ENCODE measurements at places on chromosomes 6 and 20.

DNA sequence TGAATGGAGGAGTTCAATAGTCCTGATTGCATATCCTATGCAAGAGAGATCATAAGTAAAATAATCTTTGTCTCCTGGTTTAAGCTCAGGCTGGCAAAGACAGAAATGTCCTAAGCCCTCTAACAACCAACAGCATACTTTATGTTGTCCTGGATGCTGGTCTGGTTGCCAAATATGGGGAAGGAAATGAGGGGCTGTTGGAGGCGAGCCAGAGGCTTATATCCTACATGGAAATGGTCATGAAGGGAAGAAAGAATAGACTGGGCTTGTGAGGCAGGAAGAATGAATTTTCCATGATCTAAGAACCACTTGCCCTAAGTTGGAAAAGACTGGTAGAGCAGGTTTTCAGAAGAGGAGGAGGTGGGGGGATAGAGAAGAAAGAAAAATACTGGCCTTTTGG is 237.1 kb downstream of the SMOC2 start:
- no peak for DNase-seq

DNA sequence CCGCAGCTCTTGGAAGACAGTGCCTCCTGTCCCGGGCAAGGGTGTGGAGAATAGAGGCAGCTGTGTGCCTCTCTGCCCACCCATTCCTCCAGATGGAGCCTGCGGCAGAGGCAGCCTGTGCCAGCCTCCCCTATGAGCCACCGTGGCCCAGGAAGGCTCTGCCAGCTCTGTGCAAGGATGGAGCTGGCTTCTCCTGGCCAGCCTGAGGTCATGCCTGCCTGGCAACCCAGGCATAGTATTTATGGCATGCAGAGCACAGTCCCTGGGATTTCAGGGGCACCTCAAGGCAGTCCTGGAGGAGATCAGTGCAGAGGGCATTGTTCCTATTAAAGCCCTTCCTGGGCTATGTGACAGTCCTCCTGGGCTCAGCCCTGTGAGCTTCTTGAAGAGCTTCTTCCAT is 1.5 kb downstream of the EPB41L1 start:
- DNase-seq = no peak

DNA sequence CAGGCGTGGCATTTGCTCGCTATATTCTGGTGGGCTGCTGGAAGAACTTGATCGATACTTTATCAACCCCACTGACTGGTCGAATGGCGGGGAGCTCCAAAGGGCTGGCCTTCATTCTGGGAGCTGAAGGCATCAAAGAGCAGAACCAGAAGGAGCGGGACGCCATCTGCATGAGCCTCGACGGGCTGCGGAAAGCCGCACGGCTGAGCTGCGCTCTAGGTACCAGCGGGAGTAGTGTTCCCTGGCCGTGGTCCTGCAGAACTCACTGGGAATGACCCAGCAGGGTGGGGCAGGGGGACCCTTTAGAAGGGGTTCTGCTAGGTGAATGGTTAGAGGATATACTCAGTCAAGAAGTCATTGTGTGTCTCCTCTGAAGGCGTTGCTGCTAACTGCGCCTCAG is 68.4 kb upstream of the PBOV1 start:
- no peak for DNase-seq

GRCh38 chr6:15870333-15871043 is 207.7 kb upstream of the DTNBP1 start:
- DNase-seq = no peak

GRCh38 chr6:80282913-80283554 is 176.6 kb downstream of the BCKDHB start:
- no peak for DNase-seq

- DNase-seq = no peak
These were observed 9.2 kb downstream of the GPX5 start for GRCh38 chr6:28534875-28535274.
